ENCODE measurements at places on chromosomes 2 and 18.

- DNase-seq, result no peak
These were observed 1.0 kb upstream of the B4GALT6 start for GRCh38 chr18:31685097-31686082.

DNA sequence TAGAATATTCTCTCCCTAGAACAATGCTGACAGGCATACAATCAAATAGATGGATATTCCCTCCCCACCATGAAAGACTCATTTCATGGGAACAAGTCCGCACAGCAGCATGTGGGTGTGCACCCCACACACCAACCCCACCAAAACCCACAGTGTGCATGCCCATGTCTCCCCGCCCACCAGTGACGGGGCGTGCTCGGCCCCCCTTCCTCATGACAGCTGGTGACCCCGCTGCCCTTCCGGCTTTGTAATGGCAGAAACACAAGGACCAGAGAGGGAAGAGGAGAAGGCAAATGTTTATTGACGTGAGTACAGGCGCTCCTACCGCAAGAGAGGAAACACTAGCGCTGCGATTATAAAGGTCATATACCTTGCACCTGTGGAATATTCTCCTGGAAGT lies 30.8 kb upstream of the ODC1 start:
- no peak for DNase-seq

GRCh38 chr2:96267159-96267971 lies 1.3 kb downstream of the CIAO1 start:
- no peak for DNase-seq

- DNase-seq, result no peak
These were observed 39.0 kb downstream of the VAPA start for GRCh38 chr18:9952633-9953416.

DNA sequence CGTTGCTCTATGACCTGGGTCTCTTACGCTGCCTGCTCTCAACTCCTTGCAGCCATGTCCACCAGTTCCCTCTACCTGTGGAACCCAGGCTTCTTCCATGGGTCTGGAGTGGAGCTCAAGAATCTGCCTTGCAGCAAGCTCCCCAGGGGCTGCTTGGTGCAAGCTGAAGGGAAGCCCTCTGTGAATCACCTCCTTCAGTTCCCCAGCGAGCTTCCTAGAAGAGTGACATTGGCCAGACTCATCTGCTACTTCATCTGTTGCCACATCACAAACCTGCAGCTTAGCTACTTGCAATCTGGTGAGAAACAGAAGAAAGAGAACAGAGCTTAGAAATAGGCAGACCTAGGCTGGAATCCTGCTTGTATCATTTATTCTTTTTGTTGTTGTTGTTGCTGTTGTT lies 9.8 kb upstream of the EFR3B start:
- no peak for DNase-seq

- DNase-seq, result no peak
These were observed 53.6 kb downstream of the PARD6G start for GRCh38 chr18:80193701-80194100.

- DNase-seq, result no peak
These were observed 2.2 kb upstream of the ATP5MC3 start for GRCh38 chr2:175183674-175184073.

DNA sequence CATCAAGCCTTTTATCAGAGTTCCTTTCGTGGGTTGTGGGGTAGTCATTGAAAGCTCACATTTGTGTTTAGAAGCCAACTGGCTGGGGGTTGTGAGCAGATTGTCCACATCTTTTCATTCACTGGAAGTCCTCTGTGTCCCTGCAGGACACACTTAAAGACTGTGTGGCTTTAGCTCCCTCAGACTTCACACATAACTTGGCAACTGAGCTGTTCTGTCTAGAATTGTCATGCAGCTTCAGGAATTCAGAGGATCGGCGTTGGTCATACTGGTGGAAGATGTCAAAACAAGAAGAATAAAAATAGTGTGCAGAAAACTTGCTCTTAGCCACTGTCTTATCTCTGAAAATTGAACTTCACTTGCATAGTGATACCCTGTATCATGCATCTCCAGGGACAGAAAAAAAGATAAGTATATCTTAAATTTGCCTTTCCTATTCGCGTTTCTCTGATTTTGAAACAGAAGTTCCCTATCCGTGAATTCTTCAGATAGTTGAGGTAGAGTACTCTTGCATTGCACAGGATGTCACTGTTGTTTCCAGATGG lies 49.6 kb downstream of the TRAPPC12 start:
- no peak for DNase-seq

DNA sequence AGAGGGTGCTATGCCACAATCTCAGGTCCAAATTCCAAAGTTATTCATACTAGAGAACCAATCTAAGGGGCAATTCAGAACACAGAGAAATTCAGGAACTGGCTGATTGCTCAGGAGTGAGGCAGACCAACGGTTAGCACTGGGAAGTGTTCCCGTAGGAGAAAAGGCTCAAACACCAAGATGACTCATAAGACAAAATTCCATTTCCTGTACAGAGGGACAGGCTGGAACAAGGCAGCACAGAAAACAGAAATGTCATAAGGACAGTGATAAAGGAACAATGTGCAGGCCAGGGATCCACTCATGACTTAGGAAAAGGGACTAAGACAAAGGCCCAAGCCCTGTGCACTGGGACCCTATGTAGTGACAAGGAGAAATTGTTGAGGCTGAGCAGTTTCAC lies 54.2 kb downstream of the PDE1A start:
- DNase-seq, result no peak

DNA sequence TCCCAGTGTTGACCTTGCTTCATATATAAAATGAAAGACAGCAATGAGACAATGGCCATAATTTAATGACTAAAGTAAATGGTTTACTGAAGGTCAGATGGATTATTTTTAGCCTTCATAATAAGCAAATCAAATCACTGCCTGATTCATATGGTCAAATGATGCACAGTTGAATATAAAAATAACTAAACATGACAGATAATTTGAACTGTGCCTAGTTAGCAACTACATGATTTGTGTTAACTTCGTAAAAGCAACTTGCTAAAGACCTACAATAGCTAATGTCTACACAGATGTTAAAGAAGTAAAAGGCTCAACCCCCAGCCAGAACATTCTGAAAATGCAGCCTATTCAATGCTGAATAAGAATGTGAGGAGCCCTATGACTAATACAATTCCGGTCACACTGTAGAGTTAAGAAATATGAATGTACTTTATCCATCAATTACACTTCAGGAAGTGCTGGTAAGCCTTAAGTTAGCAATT lies 590.8 kb upstream of the CDH2 start:
- no peak for DNase-seq

- DNase-seq, result no peak
These were observed 114.2 kb downstream of the ZNF521 start for GRCh38 chr18:25237571-25238267.

DNA sequence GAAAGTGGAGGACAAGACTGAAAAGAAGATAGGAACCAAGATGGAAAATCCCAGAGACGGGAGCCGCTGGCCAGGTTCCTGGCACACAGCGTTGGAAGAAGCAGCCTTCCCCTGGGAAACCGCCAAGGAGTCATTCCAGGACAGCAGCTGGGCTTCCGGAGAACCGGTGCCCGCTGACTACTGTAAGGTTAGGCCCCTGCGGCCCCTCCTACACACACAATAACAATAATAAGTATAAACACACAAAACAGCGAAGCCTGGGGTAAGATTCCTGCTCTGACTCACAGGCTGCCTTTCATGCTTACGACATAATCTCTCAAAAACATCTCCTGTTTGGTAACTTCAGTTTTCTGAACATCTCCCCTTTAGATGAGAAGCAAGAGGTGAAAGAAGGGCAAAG lies 28.1 kb upstream of the MYCN start:
- DNase-seq, result no peak

DNA sequence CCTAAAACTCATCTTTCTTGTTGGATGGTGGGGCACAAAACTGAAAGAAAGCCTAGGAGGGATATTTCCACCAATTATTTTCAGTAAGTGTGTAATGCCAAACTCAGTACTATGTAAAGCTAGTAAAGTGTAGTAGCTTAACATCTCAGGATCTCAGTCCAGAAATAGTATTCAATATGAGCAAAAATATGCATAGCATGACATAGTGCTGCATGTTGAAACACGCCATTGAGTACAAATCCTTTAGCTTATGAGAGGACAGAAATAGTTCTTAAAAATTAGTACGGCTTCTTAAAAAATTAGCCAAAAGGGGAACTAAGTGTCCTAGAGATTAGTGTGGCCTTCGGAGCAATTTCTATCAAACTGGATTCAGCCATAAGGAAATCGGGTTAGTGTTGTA lies 21.7 kb upstream of the ATL2 start:
- DNase-seq, result no peak

DNA sequence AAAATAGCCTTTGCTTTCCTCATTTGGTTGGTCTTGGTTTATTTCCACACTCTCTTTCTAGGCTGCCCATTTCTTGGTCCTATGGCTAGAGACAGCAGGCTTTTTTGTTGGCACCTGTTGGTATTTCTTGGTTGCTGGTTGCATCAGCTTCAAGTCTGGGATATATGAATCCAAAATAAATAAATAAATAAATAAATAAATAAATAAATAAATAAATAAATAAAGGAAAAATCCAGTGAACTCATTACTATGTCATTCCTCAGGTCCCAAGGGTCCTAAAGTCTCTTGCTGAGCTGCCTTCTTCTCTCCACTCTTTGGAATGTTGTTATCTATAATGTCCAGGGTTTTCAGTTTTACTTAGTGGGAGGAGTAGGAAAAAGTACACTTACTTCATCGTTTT lies 165.9 kb upstream of the MEX3C start:
- no peak for DNase-seq

DNA sequence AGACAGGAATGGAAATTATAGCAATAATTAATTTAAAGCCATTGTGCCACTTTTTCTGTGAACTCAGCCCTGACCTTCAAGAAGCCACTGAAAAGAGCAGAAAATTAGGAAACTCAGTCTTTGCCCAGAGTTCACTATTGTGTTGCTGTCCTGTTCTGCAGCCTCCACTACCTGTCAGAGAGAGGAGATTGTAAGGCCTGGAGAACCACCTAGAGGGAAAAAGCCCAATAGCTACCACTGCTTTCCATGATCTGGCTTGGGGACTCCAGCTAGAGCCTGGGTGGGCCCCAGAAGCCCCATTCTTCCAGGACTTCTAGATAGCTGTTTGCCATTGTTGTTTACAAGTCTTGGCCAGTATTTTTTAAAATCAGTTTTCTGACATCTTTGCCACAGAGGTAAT lies 176.1 kb upstream of the KLF7 start:
- no peak for DNase-seq

DNA sequence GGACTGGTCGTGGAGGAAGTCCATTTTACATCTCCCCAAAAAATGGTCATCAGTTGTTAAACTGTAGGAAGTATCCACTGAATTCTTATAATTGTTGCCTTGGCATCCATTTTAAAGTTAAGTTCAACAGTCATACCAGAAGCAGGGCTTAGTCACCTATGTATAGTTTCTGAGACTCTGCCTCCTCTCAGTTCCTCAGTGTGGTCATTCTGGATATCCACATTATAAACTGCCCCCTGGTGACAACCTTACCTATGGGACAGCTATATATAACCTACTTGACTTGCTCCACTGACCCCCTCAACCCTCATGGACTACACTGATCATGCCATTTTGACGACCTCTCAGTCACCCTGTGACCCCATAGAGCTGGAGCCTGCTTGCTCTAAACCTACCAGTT lies 617.0 kb downstream of the LRP1B start:
- no peak for DNase-seq

GRCh38 chr2:168798076-168798887 lies 4.2 kb upstream of the NOSTRIN start:
- no peak for DNase-seq

DNA sequence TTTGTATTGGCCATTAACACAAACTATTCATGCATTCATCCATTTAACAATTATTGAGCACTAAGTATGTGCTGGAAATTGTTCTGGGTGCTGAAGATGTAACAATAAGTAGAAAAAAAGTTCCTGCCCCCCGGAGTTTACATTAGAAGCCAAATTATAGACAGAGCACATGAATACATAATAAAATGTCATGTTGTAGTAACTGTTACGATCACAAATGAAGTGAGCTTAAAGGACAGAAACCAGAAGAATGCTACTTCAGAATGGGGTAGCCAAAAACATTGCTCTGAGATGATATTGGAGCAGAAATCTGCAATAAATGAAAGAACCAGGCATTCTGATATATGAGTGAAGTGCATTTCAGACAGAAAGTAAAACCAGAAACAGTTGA lies 256.0 kb upstream of the SETBP1 start:
- DNase-seq, result no peak

DNA sequence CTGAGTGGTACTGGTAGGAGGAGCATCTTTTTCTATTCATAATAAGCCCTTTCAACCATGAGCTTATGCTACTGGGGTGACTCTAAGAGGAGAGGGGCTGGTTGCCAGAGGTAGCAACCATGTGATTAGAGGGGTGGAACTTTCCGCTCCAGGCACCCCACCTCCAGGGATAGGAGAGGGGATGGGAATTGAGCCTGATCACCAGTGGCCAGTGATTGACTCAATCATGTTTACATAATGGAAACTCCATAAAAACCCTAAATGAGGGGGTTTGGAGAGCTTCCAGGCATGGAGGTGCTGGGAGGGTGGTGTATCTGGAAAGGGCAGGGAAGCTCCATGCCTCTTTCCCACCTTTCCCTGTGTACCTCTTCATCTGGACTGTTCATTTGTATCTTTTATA lies 46.6 kb upstream of the RHOB start:
- DNase-seq, result no peak

DNA sequence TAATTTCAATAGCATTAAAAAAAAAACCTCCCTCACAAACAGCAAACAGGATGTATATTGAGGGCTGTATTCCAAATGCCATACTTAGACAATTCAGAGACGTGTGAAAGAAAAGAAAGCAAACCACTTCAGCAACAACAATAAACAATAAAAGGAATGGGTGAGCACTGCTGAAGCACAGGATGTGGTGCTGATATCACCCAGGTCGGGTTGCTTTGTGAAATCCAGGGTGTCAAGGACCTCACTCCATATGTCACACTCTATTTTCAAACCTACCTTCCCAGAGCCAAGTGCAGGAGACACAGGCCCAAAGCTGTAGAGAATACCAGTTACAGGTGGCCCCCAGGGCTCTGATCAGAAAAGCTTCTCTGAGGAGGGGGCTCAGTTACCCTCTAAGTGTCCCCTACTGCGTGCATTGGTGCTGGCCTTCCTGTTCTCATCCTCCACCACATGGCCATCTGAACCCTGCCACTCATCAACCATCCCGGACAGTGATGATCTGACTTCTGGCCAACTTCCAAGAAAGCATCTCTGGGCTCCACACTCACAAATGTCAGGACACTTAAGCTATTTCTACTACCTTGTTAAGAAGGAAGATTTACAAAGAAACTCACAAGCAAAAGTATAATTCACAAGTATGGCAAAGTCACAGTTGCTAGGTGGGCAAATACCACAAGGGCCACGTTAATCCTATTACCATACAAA lies 363.0 kb downstream of the SS18 start:
- no peak for DNase-seq

DNA sequence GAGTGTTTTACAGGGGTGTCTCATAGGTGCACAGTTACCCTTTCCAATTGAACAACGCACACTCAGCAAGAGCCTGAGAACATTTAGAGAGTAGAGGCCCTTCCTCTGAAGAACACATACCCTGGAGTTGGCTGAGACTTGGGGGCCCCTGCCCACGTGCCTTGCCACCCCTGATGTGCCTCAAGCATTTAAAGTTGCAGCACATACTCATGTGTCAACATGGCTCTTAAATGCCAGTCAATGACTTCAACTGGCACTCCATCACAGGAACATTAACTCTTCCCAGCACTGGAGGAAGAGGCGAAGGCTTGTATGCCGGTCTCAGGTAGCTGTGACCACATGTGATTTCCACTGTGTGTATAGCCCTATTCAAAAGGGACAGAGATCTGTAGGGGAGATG lies 57.4 kb downstream of the SPRED2 start:
- no peak for DNase-seq
